Stimulated activated CD4-positive, alpha-beta T cell treated with anti-CD3 and anti-CD28 coated beads, Interleukin-2, amount 100 ng/mL, for 24 hours (primary cell): ENCODE measurements at places on chromosomes 11 and 22.

DNA sequence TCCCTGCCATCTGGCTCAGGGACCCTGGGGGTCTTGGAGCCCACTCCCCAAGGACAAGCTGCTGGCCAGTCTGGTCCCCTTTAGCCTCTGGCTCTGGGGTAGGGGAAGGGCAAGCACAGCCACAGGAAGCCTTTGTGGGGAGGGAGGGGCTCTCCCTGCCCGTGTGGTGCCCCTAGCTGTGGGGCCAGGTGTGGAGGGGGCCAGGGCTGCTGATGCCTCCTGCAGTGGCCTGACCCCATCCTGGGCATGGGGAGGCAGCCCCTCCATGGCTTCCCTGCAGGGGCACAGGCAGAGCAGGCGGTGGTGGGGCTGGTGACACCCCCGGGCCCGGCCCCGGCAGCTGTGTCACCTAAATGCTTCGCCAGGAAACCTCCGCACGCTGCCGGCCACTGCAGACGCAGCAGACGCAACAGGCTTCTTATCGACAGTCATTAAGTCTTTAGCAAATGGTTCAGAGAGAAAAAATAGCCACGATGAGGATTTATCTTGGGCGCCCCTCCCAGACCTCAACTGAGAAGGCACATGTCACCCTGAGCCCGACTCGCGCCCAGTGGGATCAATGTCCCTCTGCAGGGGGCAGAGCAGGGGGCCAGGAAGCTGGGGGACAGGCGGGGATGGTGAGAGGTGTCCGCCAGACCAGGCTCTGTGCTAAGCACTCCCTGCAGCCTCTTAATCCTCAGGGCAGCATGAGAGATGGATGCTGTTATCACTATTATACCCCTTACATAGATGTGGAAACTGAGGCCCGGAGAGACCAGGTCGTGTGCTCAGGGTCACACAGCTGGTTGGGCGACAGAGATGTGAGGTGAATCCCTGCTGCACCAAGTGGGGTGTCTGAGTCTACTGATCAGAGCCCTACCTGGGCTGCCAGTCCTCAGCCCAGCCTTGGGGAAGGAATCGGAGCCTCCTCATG lies 33.9 kb downstream of the FLRT1 start:
- DNase-seq = no peak

DNA sequence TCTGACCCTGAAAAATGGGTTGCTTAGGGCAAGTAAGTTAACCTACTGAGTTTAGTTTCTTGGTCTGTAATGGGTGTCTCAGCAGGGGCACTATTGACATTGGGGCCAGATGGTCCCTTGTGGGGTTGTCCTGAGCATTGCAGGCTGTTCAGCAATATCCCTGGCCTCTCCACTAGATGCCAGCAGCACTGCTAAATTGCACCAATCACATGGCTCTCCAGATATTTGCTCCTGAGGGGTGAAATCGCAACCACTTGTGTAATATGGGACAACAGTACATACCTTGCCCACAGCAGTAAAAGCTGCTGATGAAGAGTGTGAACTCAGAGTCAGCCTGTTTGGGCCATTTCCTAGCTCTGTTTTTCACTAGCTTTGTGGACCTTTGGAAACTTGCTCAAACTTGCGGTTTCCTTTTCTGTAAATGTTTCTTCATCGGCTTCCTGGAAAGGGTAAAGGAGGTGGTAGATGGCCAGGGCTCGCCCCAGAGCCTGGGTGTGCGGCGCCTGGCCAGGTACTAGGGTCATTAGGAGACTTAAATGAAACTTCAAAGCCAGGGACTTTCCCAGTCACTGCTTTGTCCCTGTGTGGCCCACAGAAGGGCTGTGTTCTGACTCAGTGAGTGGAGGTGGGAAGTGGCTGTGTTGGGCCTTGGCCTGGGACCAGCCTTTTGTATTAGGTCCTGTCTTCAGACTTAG lies 13.0 kb downstream of the NCF4 start:
- peak; percentile 34 for DNase-seq

GRCh38 chr22:45966320-45966894 lies 10.6 kb downstream of the WNT7B start:
- DNase-seq = no peak

GRCh38 chr11:131624531-131624930 lies 254.1 kb downstream of the NTM start:
- DNase-seq = no peak

DNA sequence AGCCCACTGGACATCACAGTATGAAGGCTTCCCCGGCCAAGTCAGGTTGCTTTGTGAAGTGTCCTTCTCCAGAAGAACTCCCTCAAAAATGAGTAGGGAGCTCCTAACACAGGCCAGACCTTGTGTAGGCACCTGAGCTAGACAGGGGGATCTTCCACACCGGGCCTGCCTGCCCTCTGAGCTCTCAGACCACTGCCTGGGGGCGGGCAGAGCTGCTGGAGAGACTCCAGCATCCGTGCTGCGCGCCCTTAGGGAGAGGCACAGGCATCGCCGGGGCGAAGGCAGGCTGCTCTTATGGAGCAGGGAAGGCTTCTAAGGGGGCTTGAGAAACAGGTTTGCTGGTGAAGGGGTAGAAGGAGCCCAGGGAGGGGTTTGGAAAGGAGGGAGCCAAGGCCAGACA lies 4.4 kb downstream of the KCNJ5 start:
- no peak for DNase-seq
